ENCODE measurements at places on chromosomes 7 and 10.
A peak's percentile ranks its signal among the peaks of the same experiment; 100 is the strongest.

- DNase-seq: no peak
Observed at GRCh38 chr7:42964849-42965805, 33.0 kb downstream of the MRPL32 start.

GRCh38 chr7:33733870-33734650, 171.3 kb upstream of the BMPER start:
- DNase-seq: no peak

DNA sequence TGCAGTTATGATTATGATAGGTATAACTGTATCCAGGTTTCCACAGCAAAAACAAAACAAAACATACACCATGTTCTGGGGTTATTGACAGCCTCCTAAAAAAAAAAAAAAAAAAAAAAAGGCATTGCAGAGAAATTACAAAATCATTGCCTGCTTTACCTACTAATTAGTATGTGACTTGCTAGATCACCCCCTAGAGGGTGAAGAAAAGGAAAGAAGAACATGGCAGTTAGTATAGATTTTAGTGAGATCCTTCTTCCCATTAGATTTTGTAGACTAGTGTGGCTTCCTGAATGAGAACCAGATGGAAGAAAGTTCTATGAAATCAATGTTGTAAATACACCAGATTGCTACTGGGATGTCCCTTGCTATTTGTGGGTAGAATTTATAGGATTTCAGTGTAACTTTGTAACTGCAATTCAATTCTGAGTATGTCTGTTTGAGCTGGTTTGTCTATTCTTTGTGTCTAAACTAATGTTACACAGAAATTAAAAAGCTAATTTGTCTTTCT, 24.0 kb upstream of the AGBL3 start:
- no peak for DNase-seq

DNA sequence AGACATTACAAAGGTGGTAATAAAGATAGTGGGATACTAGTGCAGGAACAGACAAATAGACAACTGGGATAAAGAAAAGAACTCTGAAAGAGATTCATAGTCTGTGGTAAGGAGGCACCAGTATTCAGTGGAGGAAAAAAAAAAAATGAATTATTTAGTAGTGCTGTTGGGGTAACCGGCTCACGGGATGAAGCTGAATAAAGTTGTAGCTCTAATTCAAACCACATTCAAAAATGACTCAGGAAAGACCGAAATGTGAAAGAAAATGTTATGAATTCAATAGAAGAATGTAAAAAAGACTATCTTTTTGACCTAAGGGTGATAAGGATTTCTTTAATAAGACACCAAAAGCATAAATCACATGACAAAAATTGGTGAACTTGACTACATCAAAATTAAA, 83.1 kb upstream of the HABP2 start:
- no peak for DNase-seq

- DNase-seq: no peak
Observed at GRCh38 chr7:101436857-101437576, 74.3 kb downstream of the COL26A1 start.

DNA sequence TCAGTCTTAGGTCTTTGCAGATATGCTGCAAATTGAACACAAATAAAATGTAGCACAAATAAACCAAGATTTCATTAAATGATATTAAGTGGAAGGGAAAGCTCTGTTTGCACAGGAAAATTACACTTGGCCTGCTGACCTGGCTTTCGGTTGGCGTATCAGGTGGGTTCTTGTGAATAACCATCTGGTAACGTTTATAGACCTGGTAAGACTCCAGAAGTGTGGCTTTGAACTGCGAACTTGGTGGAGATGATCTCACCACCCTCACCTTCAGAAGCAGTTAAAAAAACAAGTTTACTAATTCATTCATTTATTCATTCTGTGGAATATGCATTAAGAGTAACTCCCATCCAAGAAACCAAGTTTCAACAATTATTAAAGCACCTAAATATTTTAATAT, 28.1 kb downstream of the ATE1 start:
- DNase-seq: no peak

GRCh38 chr10:100518761-100519241, 860 bp downstream of the SEC31B start:
- DNase-seq: peak; percentile 44

DNA sequence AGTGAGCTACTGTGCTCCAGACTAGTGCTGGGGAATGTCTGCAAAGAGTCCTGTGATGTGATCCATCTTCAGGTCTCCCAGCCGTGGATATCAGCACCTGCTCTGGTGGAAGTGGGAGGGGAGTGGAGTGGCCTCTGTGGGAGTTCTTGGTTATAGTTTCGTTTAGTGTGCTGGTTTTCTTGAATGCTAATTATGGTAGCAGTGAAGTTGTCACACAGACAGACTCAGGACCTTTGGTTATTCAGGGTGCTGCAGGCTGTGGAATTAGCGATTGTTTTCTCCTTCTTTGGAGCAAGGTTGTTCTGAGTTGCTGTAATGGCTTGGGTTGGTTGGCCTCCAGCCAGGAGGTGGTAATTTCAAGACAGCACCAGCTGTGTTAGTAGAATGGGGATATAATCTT, 132.7 kb upstream of the HGF start:
- DNase-seq: peak; percentile 11

- no peak for DNase-seq
Observed at GRCh38 chr7:115292381-115292780, 370.5 kb downstream of the MDFIC start.
